Suprapubic skin (tissue), 4 donors: ENCODE measurements at places on chromosomes 11 and 22.

DNA sequence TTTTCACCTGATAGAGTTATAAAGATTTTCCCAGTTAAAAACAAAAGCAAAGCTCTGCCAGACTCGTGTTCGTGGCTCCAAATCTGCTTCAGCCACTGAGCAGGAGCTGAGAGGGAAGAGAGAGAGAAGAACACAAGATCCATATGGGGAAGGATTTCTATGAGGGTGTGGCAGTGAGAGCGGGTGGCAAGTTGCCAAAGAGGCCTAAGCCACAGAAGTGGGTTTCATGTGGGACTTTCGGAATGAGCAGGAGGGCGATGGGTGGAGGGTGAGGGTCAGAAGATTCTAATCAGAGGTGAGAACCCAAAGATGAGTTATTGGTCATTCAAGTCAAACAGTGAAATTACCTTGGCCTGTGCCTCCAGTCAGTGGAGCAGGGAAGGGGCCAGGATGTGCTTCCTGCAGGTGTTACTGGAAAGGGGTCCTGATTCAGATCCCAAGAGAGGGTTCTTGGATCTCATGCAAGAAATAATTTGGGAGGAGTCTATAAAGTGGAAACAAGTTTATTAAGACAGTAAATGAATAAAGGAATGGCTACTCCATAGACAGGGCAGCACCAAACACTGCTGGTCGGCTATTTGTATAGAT lies 40.5 kb upstream of the TOP3B start:
- DNase-seq: no peak

- no peak for DNase-seq
These were observed 78.0 kb downstream of the PISD start for GRCh38 chr22:31583861-31584485.

- no peak for DNase-seq
These were observed 15.0 kb downstream of the SYTL2 start for GRCh38 chr11:85795712-85796487.

DNA sequence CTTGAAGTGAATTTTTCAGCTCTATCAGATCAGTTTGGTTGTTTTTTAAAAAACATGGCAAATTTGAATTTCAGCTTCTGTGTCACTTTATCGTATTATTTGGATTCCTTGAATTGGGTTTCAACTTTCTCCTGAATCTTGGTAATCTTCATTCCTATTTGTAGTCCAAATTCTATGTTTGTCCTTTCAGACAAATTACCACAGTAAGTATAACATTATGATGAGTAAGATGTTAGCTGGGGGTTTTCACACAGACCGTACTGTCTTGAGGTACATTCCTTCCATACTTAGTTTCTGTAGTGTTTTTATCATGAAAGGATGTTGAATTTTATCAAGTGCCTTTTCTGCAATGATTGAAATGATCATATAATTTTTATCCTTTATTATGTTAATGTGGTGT lies 28.0 kb downstream of the OR5B17 start:
- DNase-seq: no peak

DNA sequence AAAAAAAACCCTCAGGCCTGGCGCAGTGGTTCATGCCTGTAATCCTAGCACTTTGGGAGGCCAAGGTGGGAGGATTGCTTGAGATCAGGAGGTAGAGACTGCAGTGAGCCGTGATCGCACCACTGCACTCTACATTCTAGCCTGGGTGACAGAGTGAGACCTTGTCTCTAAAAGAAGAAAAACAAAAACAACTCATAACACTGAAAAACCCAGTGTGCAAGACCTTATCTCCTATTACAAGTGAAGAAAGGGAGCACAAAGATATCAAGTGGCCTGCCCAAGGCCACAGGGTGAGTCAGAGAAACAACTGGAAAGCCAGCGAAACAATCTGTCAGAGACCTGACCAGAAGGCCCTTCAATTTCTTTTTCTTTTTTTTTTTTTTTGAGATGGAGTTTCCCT lies 2.5 kb downstream of the TXN2 start:
- DNase-seq: no peak
